ENCODE measurements at places on chromosomes 4 and X.

DNA sequence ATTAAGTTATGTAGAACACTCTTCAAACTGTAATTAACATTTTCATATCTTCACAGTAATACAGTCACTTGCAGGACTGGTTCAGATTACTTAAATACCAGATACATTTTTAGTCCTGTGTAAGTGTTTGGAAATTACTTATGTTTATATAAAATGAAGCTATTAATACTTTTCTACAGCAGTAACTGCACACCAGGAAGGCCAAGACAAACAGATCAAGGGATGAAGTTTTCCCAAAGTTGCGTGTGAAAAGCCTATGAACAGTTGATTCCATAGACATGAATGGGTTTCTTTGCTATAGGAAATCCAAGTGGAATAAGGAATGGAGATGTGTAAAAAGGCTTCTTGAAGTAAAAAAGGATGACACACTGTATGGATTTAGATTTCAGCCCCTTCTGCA lies 28.9 kb upstream of the DRP2 start:
- DNase-seq = no peak

DNA sequence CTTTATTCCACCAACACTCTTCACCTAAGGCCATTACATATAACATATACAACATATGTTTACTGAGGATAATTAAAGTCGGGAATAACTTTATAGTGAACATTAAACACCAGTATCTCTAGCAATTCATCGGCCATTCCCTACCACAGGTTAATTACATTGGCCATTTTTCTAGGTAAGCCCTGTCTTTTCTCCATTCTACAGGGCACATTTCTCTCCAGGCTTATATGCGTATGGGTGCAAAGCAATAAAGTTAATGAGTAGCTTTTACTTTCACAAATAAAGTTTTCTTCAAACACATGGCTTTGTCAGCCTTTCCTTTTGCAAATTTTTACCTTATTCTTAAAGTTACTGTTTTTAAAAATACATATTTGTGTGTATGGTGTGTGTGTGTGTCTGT lies 111.9 kb upstream of the IQCM start:
- no peak for DNase-seq

DNA sequence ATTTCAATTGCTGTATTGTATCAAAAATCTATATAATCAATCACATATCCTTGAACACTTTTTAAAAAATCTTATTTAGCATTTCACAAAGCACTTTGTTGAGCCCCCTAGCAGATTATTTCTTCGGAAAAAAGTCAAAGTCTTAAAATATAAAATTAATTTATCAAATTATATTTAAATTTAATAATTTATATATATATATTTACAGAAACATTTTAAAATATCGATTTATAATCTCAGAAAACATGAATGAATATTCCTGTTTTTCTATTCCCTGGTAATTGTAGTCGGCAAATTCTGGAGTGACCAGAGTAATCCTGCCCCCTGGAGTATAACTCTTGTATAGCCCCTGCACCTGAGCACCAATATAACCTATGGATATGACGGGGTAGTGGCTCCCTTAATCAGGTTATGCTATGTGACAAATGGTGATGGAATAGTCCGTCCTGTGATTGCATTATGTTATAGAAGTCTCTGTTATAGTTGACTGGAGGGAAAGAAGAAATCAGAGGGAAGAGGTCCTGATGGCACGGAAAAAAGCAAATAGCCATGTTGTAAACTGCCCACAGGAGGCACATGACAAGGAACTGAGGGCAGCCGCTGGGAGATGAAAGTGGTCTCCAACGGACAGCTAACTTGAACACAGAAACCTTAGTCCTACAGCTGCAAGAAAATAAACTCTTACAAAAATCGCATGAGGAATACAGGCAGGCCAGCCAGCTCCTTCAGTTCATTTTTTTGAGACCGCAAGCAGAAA lies 1092.3 kb downstream of the ARAP2 start:
- DNase-seq = no peak

- DNase-seq = no peak
Observed at GRCh38 chr4:52199574-52200338, 148.7 kb downstream of the SPATA18 start.

DNA sequence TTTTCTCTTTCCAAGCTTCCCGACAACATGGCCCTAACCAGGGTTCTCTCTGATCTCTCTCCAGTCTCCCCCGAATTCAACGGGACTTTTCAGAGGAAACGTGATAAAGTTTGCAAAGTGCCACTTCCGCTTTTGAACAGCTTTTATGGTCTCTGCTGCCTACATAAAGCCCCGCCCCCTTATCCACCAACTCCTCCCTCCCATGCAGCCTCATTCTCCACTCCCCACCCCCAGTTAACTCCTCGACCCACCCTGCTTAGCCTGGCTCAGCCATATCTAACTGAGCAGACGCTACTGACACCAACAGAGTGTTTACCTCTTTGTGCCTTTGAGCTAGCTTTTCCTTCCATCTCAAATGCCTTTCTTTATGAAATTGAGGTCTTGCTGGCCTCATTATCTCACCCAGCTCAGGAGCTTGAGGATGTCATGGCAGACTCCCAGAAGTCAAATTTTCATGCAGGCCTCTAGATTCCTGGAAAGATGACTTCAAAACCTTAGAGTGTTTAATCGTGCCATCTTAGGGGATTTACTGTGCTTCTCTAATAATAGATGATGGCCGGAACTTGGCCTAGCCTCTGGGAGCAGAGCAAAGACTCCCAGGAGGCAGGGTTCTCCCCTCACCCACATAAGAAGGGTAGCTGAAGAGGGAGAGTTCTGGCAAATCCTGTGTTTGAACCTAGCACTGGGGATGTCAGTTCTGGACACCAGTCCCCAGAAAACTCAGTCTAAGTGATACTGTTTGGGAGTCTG lies 606.0 kb downstream of the BCOR start:
- DNase-seq = no peak

- DNase-seq = no peak
Observed at GRCh38 chrX:72621625-72622485, 49.2 kb upstream of the HDAC8 start.

DNA sequence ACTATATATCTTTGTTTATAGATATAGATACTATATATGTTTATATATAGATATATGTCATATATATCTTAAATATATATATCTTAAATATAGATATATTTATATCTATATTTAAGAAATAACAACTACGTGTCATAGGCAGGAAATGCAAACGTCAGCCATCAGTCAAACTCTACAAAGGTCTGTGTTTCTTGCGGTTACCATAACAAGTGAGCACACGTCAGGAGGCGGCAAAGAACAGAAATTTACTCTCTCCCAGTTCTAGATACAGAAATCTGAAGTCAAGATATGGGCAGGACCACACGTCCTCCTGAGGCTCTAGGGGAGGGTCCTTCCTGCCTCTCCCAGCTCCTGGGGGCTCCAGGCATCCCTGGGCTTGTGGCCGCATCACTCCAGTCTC lies 6.5 kb downstream of the PLCXD1 start:
- DNase-seq = no peak

Measured in C1 segment of cervical spinal cord (tissue), 14 donors.